ENCODE measurements at places on chromosomes 3 and 15. TPM values are rescaled to one million over a fixed set of nuclear protein-coding genes. Genes with fewer than 3 reads are reported as not detected.

The ARNT2 gene
- 15.9 TPM for total RNA-seq

The ANKRD34C gene
- not detected for total RNA-seq

The RLBP1 gene
- not detected for total RNA-seq

The TMCO5A gene
- not detected for total RNA-seq

The RHOV gene
- total RNA-seq = 3.2 TPM

The EID1 gene
- total RNA-seq = 112 TPM

The CFAP20DC gene
- total RNA-seq = 6.4 TPM

The DZIP1L gene
- total RNA-seq = 20.8 TPM

GRCh38 chr15:92294759-92295158 lies 98.9 kb upstream of the ST8SIA2 start:
- H3K4me1 ChIP-seq = no peaks in the 10 kb centered on the region
- no peaks in the 10 kb centered on the region for H3K36me3 ChIP-seq
- H3K27me3 ChIP-seq = peaks cover 7% of the 10 kb centered on the region
- DNase-seq = no peak
- no peak overlapping the region for H3K27ac ChIP-seq

GRCh38 chr3:107816107-107816506 lies 274.7 kb downstream of the CD47 start:
- H3K27me3 ChIP-seq = no peaks in the 10 kb centered on the region
- no peaks in the 10 kb centered on the region for H3K4me1 ChIP-seq
- H3K27ac ChIP-seq = no peak overlapping the region
- no peak for DNase-seq
- no peak overlapping the region for H3K4me3 ChIP-seq

DNA sequence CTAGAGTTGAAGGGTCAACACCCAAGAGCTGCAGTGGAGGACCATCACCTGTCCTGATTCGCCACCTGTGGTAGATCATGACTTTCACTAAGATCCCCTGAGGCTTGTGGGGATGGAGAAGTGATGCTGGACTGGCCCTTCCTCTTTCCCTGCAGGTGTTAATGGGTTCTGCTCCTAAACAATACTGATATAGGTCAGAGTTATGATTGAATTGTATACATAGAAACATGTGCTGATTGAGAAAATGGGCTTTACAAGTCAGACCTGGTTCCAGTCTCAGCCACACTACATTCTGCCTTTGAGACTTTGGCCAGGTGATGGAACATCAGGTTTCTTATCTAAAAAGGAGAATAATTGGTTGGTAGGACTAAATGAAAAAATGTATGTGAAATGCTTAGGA lies 418.9 kb upstream of the TPRG1 start:
- H3K36me3 ChIP-seq = no peaks in the 10 kb centered on the region
- no peaks in the 10 kb centered on the region for H3K27me3 ChIP-seq
- no peaks in the 10 kb centered on the region for H3K4me1 ChIP-seq
- H3K4me3 ChIP-seq = no peak overlapping the region
- H3K27ac ChIP-seq = no peak overlapping the region

DNA sequence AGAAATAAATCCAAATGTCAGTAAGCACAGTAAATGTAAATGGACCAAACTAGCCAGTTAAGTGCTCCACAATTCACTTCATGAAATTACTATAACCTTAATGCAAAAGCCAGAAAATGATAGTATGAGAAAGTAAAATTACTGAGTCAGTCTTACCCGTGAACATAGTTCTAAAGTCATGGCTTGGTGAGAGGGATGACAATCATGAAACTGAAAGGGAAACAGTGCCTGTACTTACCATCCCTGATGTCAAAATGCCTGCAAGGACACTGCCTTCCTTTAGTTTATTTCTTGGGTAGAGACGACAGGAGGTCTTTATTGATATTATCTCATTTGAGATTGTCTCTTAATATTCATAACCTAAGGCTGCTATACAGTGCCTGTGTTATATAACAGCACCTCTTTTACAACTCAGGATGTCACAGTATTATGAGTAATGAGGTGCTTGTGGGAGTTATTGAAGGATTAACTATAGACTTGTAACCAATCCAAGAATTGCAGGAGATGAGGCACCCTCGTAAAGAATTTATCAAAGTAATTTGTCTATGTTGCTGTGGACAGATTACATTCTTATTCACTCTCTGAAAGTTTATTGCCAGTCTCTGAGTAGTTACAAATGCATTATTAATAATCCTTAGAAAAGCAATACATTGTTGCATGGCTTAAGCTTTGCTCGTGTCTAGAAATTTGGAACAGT lies 142.9 kb upstream of the BFSP2 start:
- H3K27ac ChIP-seq = no peak overlapping the region
- no peak for DNase-seq

DNA sequence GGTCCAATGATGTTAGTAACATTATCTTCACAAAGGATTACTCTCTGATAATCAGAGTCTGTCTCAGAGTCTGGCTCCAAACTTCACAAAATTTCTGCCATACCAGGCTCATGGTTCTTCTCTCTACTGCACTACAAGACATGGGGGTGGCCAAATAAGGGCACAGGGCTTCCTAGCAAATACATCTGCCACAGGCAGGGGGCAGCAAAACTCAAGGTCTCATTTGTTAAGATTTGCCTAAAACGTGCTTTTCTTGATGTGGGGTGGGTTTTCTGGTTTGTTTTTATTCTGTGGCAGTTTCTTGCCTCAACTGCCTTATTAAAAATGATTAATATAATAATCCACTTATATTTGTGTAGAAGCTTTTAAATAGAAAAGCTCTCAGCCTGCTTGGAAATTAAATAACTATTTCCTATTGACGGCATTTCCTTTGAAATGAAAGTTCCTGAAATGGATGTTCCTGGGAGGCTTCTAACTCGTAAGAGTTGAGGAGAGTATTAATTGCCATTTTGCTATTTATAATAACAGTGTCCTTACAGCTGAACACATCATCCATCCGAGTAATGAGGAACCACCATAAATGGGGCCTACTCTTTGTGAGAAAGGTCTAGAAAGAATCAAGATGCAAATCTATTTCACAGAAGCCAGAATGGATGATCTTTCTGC lies 53.8 kb downstream of the SST start:
- no peaks in the 10 kb centered on the region for H3K27me3 ChIP-seq
- H3K36me3 ChIP-seq = no peaks in the 10 kb centered on the region
- H3K27ac ChIP-seq = no peak overlapping the region
- H3K4me1 ChIP-seq = no peaks in the 10 kb centered on the region
- no peak overlapping the region for H3K4me3 ChIP-seq
- peak; percentile 87 for DNase-seq

DNA sequence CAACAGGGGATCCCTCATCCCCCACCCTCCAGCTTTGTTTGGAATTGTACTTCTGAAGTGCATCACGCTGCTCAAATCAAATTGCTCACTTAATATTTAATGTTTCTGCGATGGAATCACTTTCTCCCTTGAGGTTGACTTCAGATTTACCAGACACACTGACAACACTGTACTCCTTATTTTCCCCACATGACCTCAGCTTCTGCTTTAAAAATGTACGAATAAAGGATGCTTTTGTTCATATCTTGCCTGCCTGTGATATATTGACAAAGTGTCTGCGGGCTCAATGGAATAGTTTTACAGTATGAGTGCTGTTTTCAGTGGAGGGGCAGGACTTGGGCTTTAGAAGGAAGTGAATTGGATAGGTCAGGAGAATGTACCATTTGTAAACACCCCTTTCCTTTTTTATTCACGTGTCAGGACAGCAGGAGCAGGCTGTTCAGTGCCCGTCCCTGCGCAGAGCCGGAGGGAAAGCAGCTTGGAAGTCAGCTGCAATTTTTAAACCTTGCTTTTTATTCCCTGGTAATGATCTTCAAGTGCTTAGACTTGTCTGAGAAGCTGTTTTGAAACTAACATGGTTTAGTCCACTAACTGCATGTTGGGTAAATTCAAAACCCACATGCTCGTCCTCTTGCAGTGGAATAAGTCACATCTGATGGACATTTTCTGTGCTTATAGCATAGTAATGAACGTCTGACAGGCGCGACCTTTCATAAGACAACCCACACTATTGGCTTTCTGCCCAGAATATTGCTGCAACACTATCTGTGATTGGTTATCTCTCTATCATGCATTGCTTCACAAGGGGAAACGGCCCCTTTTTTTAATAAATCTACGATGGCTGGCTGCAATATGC lies 29.9 kb downstream of the MBNL1 start:
- H3K4me3 ChIP-seq = no peak overlapping the region
- no peaks in the 10 kb centered on the region for H3K4me1 ChIP-seq
- peak overlapping the region; percentile 57 for H3K27ac ChIP-seq
- peaks cover 80% of the 10 kb centered on the region for H3K27me3 ChIP-seq
- no peaks in the 10 kb centered on the region for H3K36me3 ChIP-seq

GRCh38 chr15:80502782-80503181 lies 98.6 kb downstream of the ARNT2 start:
- DNase-seq = no peak
- no peaks in the 10 kb centered on the region for H3K36me3 ChIP-seq
- no peak overlapping the region for H3K4me3 ChIP-seq
- no peaks in the 10 kb centered on the region for H3K27me3 ChIP-seq
- H3K27ac ChIP-seq = no peak overlapping the region
- H3K4me1 ChIP-seq = peaks cover 10% of the 10 kb centered on the region

- no peaks in the 10 kb centered on the region for H3K4me1 ChIP-seq
- peak overlapping the region; percentile 94 for H3K27ac ChIP-seq
- H3K4me3 ChIP-seq = peak overlapping the region; percentile 97
- peaks cover 4% of the 10 kb centered on the region for H3K36me3 ChIP-seq
- H3K27me3 ChIP-seq = no peaks in the 10 kb centered on the region
- DNase-seq = peak; percentile 89
Measured at GRCh38 chr3:98901119-98901391, 440 bp downstream of the DCBLD2 start.

GRCh38 chr15:57500979-57501576 lies 90.6 kb upstream of the MYZAP start:
- no peak overlapping the region for H3K27ac ChIP-seq
- H3K27me3 ChIP-seq = no peaks in the 10 kb centered on the region
- H3K36me3 ChIP-seq = peaks cover 5% of the 10 kb centered on the region

DNA sequence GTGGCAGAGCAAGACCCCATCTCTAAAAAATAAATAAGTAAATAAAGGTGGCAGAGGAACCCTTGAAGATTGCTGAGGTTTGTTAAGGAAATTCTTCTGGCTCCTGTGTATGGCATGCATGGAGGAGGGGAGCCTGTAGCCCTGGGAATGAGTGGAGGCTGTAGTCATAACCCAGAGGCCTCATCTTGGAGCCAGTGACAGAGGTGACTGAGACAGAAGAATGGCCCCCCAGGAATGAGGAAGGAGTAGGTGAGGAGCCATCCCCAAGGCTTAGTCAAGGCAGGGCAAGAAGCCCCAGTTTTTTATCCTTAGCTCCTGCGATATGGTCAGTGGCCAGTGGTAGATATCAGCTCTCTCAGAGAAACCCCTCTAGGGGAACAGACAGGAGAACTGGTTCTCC lies 46.5 kb downstream of the BSN start:
- H3K27me3 ChIP-seq = no peaks in the 10 kb centered on the region
- H3K36me3 ChIP-seq = no peaks in the 10 kb centered on the region
- H3K4me3 ChIP-seq = no peak overlapping the region
- DNase-seq = no peak
- no peaks in the 10 kb centered on the region for H3K4me1 ChIP-seq

DNA sequence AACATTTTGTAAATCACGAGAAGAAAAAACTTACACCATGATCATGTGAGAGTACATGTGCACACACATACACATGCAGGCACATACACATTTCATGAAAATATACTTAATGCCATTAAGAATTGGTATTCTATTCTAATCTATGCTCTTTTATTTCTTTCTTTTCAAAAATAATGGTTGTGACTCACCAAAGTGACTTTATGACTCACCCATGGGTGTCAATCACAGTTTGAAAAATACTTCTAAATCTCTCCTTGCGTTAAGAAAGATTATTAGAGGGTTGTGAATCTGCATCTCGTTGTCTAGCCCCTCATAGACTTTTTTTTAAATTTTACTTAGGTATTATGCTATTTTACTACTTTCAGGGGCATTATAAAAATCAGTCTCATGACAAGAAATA lies 254.2 kb downstream of the TUSC7 start:
- H3K4me1 ChIP-seq = no peaks in the 10 kb centered on the region
- DNase-seq = no peak
- H3K36me3 ChIP-seq = no peaks in the 10 kb centered on the region
- no peak overlapping the region for H3K4me3 ChIP-seq
- H3K27ac ChIP-seq = no peak overlapping the region
- H3K27me3 ChIP-seq = no peaks in the 10 kb centered on the region

DNA sequence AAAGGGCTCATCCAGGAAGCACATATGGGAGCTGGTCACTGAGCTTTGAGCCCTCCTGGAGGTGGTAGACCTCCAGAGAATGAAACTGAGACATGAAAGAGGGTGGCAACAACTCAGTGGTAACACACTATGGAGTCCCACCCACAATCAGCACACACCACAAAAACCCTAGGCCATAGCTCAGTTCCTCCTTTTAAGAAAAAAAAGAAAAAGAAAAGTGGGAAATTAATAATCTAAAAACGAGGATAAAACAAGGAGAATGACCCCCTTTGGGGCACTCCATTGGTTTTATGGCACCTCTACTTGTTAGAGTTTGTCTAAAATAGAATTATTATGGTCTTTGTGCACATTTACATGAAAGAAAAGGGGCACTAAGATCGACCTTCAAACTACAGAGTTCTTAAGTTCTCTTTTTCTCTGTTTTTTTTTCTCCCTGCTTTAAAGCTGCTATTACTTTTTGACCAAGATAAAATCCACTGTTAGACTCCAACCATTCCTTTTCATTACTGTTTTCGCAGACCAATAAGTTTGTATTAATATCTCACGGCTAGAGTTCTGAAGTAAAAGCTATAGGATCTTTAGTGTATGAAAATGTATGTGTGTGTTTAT lies 40.2 kb upstream of the ZBTB20 start:
- no peaks in the 10 kb centered on the region for H3K36me3 ChIP-seq
- no peak for DNase-seq
- no peaks in the 10 kb centered on the region for H3K4me1 ChIP-seq
- H3K4me3 ChIP-seq = peak overlapping the region; percentile 39
- H3K27me3 ChIP-seq = no peaks in the 10 kb centered on the region

All from endodermal cell (in vitro differentiated cells).